NCI-H2029 treated with DMSO at 0.1 percent for 48 hours (cell line): ENCODE measurements at places on chromosomes 5 and 9.

GRCh38 chr9:99057665-99058625, 47.0 kb upstream of the TGFBR1 start:
- DNase-seq = no peak

- DNase-seq = no peak
These were observed 41.6 kb downstream of the CDK5RAP2 start for GRCh38 chr9:120538339-120538738.

GRCh38 chr9:33676746-33677505, 118.4 kb upstream of the PRSS3 start:
- DNase-seq = no peak

DNA sequence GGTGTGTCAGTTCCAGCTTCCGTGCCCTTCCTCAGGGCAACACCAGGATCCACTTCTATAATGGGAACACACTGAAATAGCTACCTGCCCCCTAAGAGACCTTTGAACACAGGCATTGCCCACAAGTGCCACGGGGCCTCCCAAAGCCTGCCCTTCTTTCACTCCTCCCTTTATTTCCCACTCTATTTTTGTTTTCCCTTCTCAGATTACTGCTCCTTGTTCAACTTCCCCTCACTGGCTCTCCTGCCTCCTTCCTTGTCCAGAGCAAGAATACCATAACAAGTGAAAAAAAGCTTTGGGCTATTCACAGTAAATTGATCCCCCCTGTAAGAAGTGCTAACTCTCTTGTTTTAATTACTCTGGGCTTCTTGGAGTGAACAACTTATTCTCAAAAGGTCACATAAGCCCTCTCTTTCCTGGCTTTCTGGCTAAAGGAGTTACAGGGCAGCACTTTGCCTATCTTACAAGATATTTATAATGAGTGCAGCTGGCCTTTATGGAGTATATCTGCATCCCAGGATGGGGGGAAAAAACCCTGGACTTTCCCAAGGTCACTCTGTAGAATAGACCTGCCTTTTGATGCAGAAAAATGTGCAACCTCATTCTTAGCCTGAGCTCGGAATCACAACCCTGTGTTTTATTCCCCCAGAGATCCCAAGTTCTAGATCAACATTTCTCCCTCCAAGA, 11.3 kb downstream of the CTXN3 start:
- peak; percentile 24 for DNase-seq

GRCh38 chr5:82418608-82418950, 140.4 kb upstream of the RPS23 start:
- no peak for DNase-seq

- no peak for DNase-seq
These were observed 398.8 kb downstream of the ENC1 start for GRCh38 chr5:74241751-74242140.

DNA sequence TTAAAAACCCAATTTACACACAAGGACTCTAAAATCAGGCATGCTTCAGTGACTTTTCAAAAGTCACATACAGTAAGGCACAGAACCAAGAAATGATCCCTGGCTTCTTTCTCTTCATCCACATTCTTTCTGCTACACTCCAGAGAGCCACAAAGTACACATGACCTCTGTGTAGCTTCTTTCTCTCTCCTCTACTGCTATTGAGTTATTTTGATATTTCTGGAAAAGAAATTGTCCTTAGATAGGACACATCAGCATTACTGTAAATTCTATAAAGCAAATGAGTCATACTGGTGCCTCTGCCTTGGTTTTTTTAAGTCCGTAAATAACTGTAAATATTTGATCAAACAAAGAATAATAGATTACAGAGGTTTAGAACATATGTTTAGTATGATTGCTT, 96.3 kb downstream of the KIAA0825 start:
- DNase-seq = no peak

DNA sequence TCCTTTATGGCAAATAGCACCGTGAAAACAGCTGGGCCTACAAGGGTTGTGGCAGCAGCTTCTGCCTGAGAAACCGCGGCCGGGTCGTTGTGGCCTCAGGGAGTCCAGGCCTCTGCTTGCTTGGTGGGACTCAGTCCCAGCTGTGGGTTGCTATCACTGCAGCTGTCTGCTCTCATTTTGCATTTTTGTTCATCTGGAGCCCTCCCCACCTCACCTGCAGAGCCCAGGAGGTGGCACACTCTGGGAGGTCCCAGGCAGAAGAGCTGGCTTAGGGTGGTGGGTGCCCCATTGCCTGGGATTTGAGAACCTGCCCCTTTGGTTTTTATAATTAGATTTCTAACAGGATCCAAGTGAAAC, 138.4 kb downstream of the GADD45G start:
- DNase-seq = no peak
